ENCODE measurements at places on chromosomes 13 and 19.
A peak's percentile ranks its signal among the peaks of the same experiment; 100 is the strongest.

GRCh38 chr19:42198676-42199439 lies 18.6 kb downstream of the DEDD2 start:
- DNase-seq = peak; percentile 41

DNA sequence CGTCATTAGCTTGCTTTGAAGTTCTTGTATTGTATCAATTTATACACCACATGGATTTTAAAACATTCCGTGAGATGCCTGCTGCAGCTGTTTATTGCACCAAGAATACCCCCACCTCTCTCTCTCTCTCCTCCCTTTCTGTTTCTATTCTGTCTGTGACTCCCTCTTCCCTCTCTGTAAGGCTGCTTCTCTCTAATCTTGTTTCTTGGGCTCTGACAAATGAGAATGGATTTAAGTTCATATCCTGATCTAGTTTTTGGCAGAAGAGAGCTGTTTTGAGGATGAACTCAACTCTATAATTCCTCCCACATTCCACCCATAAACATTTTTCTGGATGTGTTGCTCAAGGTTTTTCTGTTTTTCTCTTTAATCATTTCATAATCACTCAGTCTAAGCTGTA lies 144.3 kb upstream of the FRY start:
- DNase-seq = no peak

DNA sequence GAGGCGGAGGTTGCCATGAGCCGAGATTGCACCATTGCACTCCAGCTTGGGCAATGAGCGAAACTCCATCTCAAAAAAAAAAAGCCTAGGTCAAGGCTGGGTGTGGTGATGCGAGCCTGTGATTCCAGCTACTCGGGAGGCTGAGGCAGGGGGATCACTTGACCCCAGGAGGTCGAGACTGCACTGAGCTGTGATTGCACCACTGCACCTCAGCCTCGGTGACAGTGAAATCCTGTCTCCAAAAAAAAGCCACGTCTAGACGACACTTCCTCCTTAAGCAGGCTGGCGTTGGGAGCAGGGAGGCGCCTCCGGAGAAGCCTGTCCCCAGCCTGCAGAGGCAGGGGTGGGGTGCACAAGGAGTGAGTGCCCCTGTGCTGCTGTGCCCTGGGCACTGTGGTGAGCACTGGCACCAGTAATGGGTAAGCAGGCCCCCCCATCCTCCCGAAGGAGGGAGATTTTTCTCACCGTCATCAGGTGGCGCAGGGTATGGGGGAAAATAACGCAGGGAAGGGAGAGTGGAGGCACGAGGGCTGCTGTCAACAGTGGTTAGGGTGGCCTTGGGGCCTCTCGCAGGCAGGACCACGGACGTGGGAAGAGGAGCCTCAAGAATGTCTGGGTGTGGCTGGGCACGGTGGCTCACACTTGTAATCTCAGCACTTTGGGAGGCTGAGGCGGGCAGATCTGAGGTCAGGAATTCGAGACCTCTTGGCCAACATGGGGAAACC lies 706 bp downstream of the P2RY11 start:
- peak; percentile 64 for DNase-seq

GRCh38 chr13:103101901-103102300 lies 35.7 kb upstream of the SLC10A2 start:
- DNase-seq = no peak

GRCh38 chr13:75993823-75994222 lies 357.7 kb downstream of the LMO7 start:
- DNase-seq = no peak

DNA sequence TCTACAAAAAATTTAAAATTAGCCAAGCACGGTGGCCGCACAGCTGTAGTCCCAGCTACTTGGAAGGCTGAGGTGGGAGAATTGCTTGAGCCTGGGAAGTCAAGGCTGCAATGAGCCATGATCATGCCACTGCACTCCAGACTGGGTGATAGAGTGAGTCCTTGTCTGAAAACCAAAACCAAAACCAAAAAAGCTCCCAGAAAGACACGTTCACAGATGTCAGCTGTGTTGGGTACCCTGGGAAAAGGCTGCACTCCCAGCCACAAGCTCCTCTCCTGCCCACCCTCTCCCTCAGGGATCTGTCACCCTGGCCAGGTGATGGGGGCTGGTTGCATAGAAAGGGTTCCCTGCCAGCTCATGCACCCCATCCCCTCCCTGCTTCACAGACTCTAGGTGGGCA lies 53.3 kb downstream of the RNF6 start:
- DNase-seq = no peak

- DNase-seq = no peak
These were observed 135.9 kb downstream of the URI1 start for GRCh38 chr19:30077851-30078355.

DNA sequence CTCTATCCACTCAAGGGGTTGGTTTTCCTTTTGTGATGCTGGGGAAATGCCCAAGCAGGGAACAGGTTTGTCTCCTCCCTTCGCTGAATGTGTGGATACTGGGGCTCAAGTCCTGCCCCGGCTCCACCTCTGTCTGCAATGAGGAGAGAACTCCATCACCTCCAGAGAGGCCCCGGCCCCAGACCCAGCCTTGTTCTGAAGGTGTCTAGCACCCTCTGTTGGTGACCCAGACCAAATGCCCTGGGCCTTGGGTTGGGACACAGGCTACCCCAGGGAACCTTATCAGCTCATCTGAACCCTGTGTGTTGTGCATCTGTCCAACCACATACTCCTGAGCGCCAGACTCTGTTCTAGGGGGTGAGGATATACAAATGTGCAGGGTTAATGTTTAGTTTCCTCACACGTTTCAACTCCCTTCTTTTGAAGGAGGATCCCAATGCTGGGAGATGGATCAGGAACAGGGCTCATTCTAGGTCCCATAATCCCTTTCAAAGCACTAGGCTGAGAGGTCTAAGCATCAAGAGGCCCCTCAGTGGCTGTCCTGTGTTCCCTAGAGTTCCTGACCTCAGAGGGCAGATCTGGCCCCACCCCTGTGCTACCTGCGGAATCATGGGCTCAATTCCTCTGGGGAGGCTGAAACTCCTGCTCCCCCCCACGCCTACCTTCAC lies 112.5 kb upstream of the SLC7A1 start:
- peak; percentile 45 for DNase-seq

- DNase-seq = no peak
These were observed 24.5 kb upstream of the SLC7A1 start for GRCh38 chr13:29619995-29620394.

- no peak for DNase-seq
These were observed 2.3 kb downstream of the SLC46A3 start for GRCh38 chr13:28716511-28716910.

- no peak for DNase-seq
These were observed 130.1 kb upstream of the ZNF91 start for GRCh38 chr19:23525276-23525852.

- no peak for DNase-seq
These were observed 244.5 kb downstream of the SPRY2 start for GRCh38 chr13:80096383-80096782.

- no peak for DNase-seq
These were observed 92.6 kb upstream of the PEG3 start for GRCh38 chr19:56933014-56933705.

DNA sequence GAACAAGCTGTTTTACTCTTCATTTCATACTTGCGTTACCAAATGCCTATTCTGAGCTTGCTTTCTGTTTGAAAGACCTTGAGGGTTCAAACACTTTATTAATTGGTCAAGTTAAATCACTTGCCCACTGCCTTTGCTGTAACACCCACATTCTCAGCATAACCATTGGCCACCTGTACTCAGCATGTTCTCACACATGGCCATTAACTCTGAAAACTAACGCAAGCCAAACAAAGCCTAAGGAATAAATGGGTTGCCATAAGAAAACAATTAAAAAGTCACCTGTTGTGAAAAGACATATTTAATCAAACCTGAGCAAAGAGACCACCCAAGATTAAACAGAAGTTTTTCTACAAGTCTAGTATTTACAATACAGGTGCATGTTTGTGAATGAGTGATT lies 517.2 kb upstream of the SPRY2 start:
- DNase-seq = no peak

- DNase-seq = no peak
These were observed 135.3 kb downstream of the B3GLCT start for GRCh38 chr13:31334994-31335557.

DNA sequence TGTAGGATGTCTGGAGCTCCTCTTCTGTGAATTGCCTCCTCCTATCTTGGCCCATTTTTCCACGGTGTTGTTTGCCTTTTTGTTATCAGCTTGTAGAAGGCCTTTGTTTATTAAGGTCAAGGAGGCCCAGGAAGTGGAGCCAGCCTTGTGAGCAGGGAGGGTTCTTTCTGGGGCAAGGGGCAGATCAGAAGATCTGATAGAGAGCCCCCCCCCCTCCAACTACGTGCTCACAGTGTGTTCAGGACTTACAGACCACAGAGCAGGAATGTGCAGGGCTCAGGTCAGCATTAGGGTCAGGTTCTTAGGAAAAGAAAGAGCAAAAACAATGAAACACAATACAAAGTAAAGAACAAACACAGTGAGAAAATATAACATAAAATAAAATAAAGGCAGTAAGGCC lies 59.4 kb downstream of the CCNE1 start:
- DNase-seq = no peak

DNA sequence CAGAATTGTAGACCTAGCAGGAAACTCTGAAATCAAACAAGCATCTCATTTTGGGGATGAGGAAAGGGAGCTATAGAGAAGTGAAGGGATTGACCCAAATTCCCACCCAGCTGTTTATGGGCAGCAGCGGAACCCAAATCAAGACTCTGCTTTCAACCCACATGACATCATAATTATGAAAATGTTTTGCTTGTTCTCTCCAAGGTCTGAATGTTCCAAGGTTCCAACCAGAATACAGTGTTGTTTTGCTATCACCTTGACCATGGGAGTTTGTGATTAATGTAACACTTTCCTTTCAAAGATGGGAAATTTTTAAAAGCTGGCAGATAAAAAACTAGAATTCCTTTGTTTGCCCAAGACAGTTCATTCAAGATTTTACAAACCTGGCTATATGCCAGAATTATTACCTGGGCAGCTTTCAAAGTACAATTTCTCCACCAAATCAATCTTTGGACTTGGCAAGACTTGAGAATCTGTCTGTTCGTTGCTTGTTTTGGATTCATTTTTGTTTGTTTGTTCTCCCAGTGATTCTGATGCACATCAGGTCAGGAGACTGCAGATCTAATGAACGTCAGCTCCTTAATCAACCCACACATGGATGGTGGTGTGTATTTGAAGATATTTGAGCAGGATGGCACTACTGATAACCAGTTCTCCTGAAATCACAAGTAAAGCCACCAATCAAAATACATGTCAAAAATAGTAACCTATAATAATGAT lies 322.7 kb downstream of the FOXO1 start:
- DNase-seq = no peak

DNA sequence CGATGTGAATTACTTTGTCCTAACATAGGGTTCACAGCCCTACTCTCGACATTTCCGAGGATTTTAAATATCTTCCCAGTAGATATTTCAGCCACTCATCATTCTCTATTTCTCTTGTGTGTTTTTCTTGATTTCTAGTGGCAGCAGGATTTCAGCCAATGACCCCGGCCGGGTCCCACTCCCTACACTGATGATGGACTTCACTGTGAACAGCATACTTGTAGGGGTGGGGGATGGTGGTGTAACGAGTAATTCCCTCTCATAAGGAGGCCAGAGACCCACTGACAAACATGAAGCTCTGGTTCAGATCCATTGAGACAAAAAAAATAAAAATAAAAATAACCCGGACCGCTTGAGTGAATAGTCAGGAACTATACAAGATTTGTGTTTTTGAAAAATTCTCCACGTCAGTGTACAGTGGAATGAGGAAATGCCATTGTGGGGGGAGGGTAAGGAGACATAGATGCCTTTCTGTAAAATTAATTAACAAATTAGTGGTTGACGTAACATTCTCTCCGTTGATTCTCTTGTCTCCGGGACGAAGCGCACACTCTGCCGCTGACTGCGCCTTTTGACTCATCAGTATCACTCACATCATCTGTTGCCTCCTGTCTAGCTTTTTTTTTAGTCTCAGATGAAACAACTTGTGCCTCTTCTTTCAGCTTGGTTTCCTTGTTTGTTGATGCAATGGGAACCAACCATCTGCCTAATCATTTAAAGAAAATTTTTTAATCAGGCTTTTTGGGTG lies 48.8 kb upstream of the IRS2 start:
- DNase-seq = no peak

DNA sequence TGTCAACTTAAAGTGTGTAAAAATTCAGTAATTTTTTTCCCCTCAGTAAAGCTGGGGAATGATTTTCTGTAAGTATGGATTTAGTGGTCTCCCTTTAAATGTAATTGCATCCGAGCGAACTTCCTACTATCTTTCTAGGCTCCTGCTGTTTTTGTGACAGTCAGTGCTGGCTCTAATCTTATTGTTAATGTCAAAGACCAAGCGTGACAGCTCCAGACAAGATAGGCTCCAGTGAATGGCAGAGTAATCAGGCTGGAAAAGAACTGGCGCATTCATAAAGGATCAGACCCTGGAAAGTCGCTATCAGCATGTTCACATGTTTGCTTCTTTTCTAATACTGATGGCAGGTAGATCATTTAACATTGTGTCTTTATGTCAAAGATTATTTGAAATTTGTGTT lies 908.0 kb upstream of the ATXN8OS start:
- DNase-seq = no peak

GRCh38 chr19:4496304-4496703 lies 22.0 kb downstream of the PLIN4 start:
- no peak for DNase-seq

DNA sequence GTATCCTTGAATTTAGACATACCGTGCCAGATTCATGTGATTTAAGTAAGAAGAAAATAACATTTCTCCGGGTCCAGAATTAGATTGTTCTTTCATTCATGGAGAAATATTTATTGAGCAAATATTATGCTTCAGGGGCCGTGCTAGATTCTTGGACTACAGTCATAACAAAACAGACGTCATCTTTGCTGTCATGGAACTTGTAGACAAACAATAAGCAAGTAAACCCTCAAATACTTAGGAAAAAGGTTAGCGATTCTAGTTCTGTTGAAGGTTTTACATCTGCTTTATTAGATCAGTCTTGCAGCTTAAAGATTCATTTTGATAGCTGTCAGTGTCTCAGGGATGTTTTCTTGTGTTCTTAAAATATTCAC lies 16.9 kb downstream of the ZNF507 start:
- no peak for DNase-seq

DNA sequence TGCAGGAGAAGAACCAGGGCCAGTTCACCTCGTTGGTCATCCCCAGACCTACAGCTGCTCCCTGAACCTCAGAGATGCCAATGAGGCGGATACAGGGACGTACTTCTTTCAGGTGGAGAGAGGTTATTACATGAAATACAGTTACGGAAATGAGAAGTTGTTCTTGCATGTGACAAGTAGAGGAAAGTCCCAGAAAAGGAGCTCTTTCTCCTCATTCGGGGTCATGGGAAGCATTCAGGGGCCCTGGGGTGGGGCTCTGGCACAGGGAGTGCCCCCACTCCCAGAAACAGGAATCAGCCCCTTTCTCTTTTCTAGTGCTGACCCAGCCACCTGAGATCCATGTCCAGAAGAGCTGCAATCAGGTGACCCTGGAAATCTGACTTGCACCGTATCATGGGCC lies 4.5 kb upstream of the SIGLEC9 start:
- no peak for DNase-seq

All from activated T-cell treated with anti-CD3 and anti-CD28 coated beads for 48 hours (primary cell).